ENCODE measurements at places on chromosomes 4 and X. TPM values are rescaled to one million over a fixed set of nuclear protein-coding genes. Genes with fewer than 3 reads are reported as not detected.

The BGN gene
- 27.5 TPM for polyA plus RNA-seq

The SOX3 gene
- polyA plus RNA-seq = not detected

The GNRHR gene
- polyA plus RNA-seq = not detected

The PDLIM3 gene
- 13.8 TPM for polyA plus RNA-seq

The CTAG2 gene
- polyA plus RNA-seq = not detected

The TIMM8A gene
- polyA plus RNA-seq = 13.0 TPM

The SCML1 gene
- 17.0 TPM for polyA plus RNA-seq

The TRIML1 gene
- polyA plus RNA-seq = not detected

The FRMPD4 gene
- polyA plus RNA-seq = not detected

The PPEF1 gene
- 0.57 TPM for polyA plus RNA-seq

The HERC5 gene
- polyA plus RNA-seq = 2.2 TPM

The ANOS1 gene
- 4.7 TPM for polyA plus RNA-seq

The PABPC1L2B gene
- polyA plus RNA-seq = not detected

The MTMR8 gene
- polyA plus RNA-seq = 1.7 TPM

The KLHL4 gene
- polyA plus RNA-seq = 1.3 TPM

The THAP9 gene
- 1.5 TPM for polyA plus RNA-seq

The SYTL4 gene
- polyA plus RNA-seq = 3.4 TPM

The HSFX3 gene
- polyA plus RNA-seq = not detected

The PIR gene
- polyA plus RNA-seq = 18.6 TPM

The CT45A3 gene
- not detected for polyA plus RNA-seq

All from hepatocyte (in vitro differentiated cells).